ENCODE measurements at places on chromosomes 6 and 20. TPM values are rescaled to one million over a fixed set of nuclear protein-coding genes. Genes with fewer than 3 reads are reported as not detected.
A peak's percentile ranks its signal among the peaks of the same experiment; 100 is the strongest.

Gene HLA-DQB1
- 111 TPM for total RNA-seq

Gene GMEB2
- total RNA-seq: 11.6 TPM

GRCh38 chr6:86016567-86016966 lies 373.9 kb upstream of the SYNCRIP start:
- no peak for DNase-seq

GRCh38 chr6:142941018-142941417 lies 4.0 kb downstream of the HIVEP2 start:
- no peak for DNase-seq

- DNase-seq: no peak
These were observed 3.2 kb upstream of the DEF6 start for GRCh38 chr6:35294308-35294945.

GRCh38 chr6:43334466-43335095 lies 26.0 kb upstream of the CRIP3 start:
- no peak for DNase-seq

DNA sequence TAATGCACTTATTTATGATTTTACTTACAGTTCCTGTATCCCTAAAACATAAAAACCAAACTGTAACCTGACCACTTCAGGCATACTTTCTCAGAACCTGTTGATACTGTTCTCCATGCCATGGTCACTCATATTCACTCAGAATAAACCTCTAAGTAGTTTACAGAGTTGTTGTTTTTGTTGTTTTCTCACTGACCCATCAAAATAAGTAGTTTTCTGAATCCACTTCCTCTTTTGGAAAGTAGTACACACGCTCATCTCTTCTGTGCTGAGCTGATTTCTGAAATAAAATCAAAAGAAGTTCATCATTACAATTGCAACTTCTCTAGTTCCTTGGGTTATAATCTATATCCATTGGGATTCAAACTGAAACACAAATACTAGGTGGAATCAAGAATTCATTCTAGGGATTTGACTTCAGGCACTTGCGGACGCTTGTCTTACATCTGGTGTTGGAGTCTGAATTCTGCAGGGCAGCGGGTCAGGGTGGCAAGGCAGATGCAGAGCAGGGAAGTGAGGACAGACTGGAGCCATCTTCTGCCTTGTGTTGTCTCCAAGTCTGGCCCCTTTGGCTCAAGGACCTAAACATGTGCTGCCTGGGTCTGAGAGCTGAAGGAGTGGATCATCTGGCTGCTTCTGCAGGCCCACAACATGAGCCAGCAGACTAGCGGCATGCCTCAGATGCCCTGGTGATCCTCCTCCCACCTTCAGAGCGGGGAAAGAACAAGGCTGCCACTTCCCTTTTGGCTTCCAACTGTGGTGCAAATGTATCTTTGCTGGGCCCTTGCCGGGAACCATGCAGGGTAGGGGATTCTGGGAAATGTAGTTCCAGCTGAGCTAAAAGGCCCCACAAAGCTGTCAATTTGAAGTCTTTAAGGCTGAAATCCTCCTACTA lies 167.9 kb upstream of the MYLIP start:
- DNase-seq: no peak

- DNase-seq: no peak
These were observed 24.1 kb downstream of the NCOA5 start for GRCh38 chr20:46065691-46066090.

- DNase-seq: no peak
These were observed 106.7 kb upstream of the DTNBP1 start for GRCh38 chr6:15769511-15770018.

GRCh38 chr20:48839154-48839917 lies 11.5 kb upstream of the PREX1 start:
- no peak for DNase-seq

GRCh38 chr6:53894091-53894490 lies 99.3 kb downstream of the LRRC1 start:
- DNase-seq: no peak

DNA sequence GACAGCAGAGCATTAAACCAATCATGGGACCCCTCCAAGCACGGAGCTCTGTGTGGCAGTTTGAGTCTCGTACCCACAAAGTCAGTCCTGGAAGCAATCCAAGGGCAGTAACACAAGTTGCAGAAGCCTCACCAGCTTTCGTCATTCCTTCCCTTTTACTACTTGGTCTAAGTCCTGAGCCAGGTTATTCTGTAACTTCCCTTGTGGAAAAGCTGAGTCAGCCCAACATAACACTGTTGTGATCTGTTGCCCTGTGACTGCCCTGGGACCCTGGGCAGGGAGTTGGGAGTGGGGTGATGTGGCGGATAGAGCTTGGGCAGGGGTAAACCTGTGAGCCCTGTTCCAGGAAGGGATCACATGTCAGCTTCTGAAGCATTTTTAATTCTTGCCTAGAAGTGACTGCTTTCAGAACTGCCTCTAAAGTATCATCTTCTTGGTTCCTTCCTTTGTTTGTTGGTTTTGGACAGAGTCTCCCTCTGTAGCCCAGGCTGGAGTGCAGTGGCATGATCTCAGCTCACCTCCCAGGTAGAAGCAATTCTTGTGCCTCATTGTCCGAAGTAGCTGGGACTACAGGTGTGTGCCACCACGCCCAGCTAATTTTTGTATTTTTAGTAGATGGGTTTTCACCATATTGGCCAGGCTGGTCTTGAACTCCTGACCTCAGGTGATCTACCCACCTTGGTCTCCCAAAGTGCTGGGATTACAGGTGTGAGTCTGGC lies 183.7 kb upstream of the JAG1 start:
- peak; percentile 42 for DNase-seq

DNA sequence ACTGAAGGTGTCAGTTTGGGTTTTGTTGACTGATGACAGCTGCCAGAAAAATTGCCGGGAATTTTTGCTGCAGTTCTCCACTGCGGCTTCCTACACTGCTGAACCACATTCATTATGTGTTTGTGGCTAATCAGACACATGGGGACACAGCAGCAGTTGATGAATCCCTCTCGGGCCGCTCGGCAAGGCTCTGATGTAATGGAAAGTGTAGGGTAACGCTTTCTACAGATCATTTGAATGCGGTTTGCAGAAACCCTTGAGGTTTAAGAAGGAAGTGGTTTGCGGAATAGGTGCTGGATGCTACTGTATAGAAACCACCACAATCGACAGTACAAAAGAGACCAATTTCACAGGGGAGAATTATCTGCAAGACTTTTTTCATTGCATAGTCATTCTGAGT lies 138.7 kb upstream of the SASH1 start:
- DNase-seq: no peak

Measured in upper lobe of left lung (tissue), 6 donors.